ENCODE measurements at places on chromosomes 6 and 20. TPM values are rescaled to one million over a fixed set of nuclear protein-coding genes. Genes with fewer than 3 reads are reported as not detected.

Gene COL19A1
- total RNA-seq: not detected

Gene SGK2
- total RNA-seq: 0.23 TPM

GRCh38 chr6:92942549-92942948 lies 476.8 kb downstream of the EPHA7 start:
- H3K4me1 ChIP-seq: no peaks in the 10 kb centered on the region
- no peaks in the 10 kb centered on the region for H3K27me3 ChIP-seq
- H3K27ac ChIP-seq: no peak overlapping the region

- no peaks in the 10 kb centered on the region for H3K36me3 ChIP-seq
- no peak overlapping the region for H3K4me3 ChIP-seq
- H3K27me3 ChIP-seq: no peaks in the 10 kb centered on the region
- no peak overlapping the region for H3K27ac ChIP-seq
Observed at GRCh38 chr6:67775333-67775732, 859.7 kb upstream of the ADGRB3 start.

GRCh38 chr20:5463007-5463686 lies 146.4 kb upstream of the PROKR2 start:
- H3K36me3 ChIP-seq: no peaks in the 10 kb centered on the region
- H3K4me1 ChIP-seq: no peaks in the 10 kb centered on the region
- H3K27me3 ChIP-seq: peaks cover 15% of the 10 kb centered on the region
- no peak overlapping the region for H3K27ac ChIP-seq

All from activated CD4-positive, alpha-beta T cell treated with anti-CD3 and anti-CD28 coated beads, Interleukin-2, amount 10 ng/mL, durations not matched to agents 24 days and 14 days (primary cell).